ENCODE measurements at places on chromosomes 11 and 22.
A peak's percentile ranks its signal among the peaks of the same experiment; 100 is the strongest.

GRCh38 chr22:42962295-42963230 is 52.4 kb downstream of the PACSIN2 start:
- DNase-seq: no peak

DNA sequence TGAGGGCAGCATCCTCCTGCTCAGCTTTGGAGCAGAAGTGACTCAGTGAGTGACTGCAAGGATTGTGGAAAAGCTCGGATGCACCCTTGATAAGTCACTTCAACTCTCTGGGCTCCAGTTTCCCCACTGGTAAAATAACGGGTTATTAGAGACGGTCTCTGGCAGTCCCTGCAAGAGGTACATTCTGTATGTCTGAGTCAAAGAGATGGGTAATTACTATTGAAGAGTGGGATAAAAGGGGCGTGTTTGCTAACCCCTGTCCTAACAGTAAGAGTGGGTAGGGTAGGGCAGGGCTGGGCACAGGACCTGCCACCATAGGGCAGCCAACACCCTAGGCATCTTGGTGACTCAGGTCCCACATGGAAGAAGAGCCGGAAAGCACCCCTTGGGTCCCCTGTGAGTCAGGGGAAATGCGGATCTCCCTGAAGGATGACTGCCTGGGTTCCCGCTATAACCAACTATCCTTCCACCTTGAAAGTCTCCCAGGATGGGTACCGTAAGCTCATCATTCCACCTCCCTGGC is 7.3 kb upstream of the AHNAK start:
- DNase-seq: no peak

DNA sequence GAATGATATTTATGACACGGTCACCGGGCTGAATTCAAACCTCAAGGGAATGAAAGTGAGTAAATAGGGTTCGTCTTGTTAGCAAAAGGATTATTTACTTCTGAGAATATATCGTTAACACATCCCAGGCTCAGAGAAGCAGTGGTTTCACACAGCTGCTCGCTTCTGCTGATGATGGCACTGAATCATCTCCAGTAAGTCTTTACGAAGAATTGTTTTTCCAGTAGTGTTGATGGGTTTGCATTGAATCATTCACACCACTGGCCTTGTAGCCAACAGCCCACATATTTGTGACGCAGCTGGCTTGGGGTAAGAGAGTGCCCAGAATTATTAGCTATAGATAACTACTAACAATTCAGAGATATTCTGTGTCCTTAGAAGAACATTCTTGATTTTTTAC is 236.3 kb downstream of the CADM1 start:
- no peak for DNase-seq

DNA sequence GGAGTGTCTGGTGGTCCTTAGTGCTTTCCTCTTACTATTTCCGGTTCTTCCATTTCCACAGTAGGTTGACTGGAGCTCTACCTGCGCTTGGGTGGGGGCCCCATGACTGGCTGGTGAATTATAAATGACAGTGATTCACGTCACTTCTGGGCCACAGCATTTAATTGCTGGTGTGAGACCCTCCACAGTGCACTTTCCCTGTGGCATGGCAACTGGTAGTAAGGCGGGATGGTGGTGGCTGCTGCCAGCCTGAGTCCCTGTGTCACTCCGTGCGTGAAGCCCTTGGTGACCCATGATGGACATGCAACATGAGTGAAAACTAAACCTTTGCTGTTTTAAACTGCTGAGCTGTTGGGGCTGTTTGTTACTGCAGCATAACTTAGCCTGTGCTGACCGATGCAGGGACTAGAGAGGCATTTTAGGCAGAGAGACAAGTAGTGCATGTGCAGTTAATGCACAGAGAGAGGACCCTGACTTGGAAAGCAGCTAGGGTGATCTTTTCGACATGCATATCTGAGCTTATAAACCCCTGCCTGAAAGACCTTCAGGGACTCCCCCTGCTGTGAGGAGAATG is 3.1 kb downstream of the PRDM11 start:
- DNase-seq: no peak

- DNase-seq: peak; percentile 24
Observed at GRCh38 chr11:78094250-78094649, 14.6 kb upstream of the NDUFC2 start.

GRCh38 chr11:132490978-132491377 is 1041.3 kb downstream of the OPCML start:
- no peak for DNase-seq

DNA sequence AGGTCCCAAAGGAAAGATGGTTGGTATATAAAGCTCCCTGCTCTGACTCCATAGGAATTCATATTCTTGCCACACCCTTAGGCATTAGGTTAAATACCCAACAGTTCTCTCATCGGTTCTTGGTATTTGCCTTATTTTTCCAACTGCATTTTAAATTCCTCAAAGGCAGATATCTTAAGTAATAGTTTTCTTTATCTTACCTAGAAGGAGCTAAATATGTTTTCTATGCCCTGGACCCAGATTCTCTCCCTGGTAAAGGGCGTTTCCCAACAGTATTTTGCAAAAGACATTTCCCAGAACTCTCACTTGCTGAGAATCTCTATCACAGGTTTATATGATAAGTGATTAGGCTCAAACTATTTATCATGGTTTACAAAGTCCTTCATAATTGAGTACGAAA is 158.6 kb upstream of the BDNF start:
- no peak for DNase-seq

- no peak for DNase-seq
Observed at GRCh38 chr22:27107824-27108223, 450.4 kb downstream of the MIAT start.

DNA sequence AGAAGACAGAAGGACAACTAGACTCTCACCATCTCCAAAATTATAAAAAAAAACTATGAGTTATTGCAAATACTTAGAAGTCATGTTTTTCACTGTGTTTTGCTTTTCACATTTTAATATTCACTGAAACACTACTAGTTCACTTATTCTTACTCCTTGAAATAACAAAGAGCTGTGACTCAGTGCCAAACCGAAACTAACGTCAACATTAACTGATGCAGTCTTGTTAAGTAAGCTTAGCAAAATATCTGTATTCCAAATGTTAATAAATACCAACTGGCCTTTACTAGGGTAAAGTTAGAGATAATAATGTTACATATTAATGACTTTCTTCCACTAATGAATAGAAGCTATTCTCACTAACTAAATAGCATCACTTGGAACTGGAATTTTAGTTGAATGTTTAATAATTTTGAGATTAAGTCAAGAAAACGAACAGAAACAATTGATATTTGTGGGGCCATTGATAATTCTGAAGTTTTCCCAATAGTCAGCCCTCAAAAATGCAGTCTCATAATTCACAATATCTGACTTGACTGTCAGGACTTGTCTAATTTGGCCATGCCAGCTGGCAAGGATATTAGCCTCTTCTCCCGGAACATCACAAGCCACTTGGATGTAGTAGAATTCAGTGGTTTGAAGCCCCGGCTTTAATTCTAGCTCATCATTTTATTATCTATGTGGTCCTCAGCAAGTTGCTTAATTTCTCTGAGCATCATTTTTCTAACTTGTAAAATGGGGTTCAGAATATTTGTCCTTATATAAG is 230.1 kb upstream of the DDI1 start:
- DNase-seq: no peak

- DNase-seq: no peak
Observed at GRCh38 chr22:33739516-33739915, 180.8 kb downstream of the LARGE1 start.

- DNase-seq: no peak
Observed at GRCh38 chr11:23856654-23857053, 640.2 kb upstream of the LUZP2 start.

GRCh38 chr11:44767421-44767820 is 40.7 kb downstream of the TSPAN18 start:
- DNase-seq: no peak

DNA sequence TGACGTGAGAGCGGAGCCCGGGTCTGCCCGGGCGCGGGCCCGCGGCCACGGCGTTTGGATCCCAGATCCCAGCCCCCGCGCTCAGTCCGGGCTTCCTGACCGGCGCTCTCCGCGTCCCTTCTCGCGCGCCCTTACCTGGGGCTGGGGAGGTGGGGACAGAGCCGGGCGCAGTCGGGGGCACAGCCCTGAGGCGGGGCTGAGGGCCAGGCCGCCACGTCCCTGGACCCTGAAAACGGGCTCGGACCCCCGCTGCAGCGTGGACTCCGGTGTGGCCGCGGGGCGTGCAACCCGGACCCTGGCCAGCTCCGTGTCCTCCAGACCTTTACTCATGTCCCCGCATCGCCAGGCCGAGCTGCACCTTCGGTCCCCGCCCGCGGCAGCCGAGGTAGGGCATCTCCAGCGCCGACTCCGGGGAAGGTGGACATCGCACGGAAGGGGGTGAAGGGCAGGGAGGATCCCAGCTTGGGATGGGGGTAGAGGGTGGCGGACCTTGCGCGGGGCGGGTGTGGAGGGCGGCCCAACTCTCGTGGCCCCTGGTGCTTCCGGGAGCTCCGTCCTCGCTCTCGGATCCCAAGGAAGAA is 9.9 kb upstream of the AIFM3 start:
- no peak for DNase-seq

DNA sequence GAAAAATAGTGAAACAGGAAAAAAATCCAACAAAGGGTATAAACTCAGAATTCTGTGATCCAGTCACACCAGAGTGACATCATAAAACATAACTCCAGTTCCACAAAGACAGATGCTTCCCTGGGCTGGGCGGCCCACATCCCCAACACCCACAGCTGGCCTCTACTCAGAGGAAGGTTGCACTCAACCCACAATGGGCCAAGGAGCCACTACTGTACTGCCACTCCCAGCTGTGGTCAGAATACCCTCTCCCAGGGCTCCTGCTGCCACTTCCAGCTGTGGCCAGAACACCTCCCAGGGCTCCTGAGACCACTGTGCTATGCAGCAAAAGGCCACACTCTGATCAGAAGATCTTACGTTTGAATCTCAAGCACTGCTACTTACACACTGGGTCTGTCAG is 18.3 kb downstream of the SMCO4 start:
- no peak for DNase-seq

DNA sequence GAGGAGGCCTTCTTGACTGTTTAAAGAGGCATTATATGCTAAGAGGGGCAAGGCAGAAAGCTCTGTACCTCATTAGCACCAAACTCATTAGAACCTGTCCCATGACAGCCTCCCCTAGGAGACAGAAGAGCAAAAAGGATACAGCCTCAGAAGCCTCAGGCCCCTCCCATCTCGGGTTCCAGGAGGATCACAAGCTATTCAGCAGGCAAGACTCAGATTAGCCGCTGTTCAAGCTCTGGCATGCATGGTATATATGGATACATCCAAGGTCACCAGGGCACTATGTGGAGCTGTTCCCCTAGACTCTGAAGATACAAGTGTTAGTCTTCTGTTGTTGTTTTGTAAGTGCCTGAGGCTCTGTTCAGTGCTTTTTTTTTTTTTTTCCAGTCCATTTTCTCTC is 32.1 kb downstream of the ATXN10 start:
- no peak for DNase-seq

DNA sequence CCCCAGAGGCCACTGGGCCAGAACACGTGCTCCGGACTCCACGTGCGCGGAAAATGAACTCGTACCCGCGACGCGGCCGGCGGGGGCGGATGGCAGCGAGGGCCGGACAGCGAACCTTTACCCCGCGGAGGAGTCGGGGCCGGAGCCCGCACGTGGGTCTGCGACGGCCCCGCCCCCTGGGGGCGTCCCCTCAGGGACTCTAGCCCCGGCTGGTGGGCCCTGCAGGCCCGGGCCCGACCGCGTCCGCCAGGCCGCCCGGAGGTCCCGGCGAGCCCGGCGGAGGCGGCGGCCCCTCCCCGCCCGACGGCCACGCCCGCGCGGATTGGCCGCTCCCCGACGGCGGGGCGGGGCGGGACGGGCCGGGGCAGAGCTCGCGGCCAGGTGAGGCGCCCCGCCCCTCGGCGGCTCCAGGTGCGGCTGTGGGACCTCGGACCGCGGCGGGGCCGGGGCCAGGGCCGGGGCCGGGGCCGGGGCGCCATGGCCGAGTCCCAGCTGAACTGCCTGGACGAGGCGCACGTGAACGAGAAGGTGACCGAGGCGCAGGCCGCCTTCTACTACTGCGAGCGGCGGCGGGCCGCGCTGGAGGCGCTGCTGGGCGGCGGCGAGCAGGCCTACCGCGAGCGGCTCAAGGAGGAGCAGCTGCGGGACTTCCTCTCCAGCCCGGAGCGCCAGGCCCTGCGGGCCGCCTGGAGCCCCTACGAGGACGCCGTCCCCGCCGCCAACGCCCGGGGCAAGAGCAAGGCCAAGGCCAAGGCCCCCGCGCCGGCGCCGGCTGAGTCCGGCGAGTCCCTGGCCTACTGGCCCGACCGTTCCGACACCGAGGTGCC is at the start of gene FAM83F:
TSS of gene FAM83F (plus strand) at position 389 of the 827 bp plus-strand sequence. CDS start at position 478, 89 bp downstream.
- DNase-seq: peak; percentile 36

DNA sequence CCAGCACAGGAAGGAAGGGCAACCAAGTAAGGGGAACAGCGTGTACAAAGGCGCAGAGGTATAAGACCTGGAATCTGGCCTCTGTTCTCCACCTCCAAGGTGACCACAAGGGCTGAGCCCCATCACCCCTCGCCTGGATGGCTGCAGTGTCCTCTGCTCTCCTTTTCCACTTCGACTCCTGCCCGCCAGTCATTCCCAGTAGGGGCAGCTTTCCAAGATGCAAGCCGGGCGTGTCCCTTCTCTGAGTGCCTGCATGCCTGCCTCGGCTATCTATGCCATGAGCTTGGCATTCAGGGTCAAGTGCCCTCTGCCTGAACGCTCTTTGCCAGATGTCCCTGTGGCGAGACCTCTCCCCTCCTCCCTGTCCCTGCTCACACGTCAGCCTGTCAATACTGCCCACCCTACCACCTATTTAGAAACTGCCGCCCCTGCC is 17.0 kb downstream of the FADS3 start:
- DNase-seq: no peak

GRCh38 chr22:38768036-38768435 is 12.2 kb upstream of the SUN2 start:
- DNase-seq: no peak

GRCh38 chr22:30044369-30044768 is 35.9 kb upstream of the HORMAD2 start:
- no peak for DNase-seq

- DNase-seq: no peak
Observed at GRCh38 chr11:13818325-13818724, 144.2 kb upstream of the SPON1 start.

DNA sequence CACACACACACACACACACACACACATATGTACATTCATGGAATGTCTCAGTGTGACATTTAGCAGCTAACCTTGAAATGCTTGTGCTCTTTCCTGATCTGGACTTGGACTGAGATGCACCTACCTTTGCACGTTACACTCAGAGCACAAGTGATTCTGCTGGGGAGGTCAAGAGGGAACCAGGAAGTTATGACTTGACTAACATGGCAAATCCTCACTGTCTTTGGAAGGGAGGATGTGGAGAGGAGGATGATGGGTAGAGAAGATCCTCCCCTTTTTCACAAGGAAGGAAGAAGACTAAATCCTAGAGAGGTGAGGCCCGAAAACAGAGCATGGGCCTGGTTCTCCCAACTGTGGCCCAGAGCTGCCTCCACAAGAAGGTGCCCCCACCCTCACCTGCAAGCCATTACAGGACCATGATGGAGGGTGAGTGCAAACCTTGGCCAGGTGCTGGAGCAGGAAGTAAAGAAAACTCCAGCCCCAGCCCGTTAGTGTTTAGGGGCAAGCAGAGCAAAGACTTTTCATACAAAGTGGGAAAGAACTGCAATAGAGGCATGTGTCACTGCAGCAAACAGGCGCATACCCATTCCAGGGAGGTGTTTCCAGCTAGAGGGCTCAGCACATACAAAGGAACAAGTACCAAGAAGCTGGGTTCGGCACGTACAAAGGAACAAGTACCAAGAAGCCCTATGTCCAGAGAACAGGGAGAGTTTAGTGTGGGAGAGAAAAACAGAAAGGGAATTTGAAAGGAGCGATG is 26.4 kb downstream of the SCN4B start:
- DNase-seq: no peak

GRCh38 chr11:35013514-35014233 is 97.3 kb downstream of the PDHX start:
- peak; percentile 52 for DNase-seq

GRCh38 chr11:108571001-108571400 is 22.6 kb downstream of the EXPH5 start:
- no peak for DNase-seq
